ENCODE measurements at places on chromosomes 5 and 9.

GRCh38 chr5:50574121-50574520 lies 92.3 kb upstream of the PARP8 start:
- no peak for DNase-seq

GRCh38 chr9:71646131-71646530 lies 122.2 kb downstream of the CEMIP2 start:
- no peak for DNase-seq

GRCh38 chr5:6377582-6377904 lies 804 bp downstream of the MED10 start:
- no peak for DNase-seq

DNA sequence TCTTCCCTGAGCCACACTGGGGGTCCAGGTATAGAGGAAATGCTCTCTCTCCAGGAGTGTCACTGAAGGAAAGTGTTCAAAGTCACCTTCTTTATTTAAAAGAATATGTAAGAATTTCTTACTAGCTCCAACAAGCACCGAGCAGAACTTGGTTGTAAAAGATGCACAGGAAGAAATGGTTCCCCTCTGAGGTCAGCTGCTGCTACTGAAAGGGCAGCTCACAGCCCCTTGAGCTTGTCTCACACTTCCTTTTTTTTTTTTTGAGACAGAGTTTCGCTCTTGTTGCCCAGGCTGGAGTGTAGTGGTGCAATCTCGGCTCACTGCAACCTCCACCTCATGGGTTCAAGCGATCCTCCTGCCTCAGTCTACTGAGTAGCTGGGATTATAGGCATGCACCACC lies 77.2 kb downstream of the PRRT1B start:
- DNase-seq = no peak

- DNase-seq = no peak
Observed at GRCh38 chr9:4353236-4353635, 53.4 kb upstream of the GLIS3 start.

DNA sequence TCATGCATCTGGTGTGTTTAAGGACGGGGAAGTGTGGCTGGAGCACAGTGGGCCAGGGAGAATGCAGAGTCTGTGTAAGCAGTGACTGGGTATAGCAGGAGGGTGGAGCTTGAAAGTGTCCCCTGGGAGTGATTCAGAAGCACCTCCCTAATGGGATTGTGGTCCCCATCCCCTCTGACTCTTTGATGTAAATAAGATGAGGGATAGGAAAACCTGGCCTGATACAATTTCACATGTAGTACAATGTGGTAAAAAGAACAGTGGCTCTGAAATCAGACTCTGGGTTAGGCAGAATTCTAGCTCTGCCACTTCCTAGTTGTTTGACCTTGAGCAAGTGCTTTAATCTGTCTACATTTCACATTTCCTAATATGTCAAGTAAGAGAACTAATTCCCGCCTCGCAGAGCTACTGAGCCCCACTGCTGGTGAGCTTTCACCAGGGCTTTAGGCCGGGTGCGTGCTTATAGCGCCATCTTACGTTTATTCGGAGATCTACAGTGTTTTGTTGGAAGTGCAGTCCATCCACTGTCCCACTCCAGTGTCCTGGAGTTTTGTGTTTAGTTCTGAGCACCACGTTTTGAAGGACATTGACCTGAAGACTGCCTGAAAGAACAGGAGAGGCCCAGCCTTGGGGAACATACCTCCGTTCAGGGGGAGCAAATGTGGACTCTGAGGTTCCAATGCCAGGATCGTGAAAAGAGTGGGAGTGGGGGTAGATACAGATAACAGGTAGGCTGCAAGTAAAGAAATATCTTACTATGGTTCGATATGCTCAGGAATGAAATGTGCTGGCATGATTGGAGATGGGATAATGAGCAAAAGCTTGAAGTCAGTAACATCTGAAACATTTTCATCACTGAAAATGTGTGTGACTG lies 51.2 kb upstream of the TESK1 start:
- no peak for DNase-seq

GRCh38 chr9:128818839-128819715 lies 777 bp downstream of the ENDOG start:
- no peak for DNase-seq

DNA sequence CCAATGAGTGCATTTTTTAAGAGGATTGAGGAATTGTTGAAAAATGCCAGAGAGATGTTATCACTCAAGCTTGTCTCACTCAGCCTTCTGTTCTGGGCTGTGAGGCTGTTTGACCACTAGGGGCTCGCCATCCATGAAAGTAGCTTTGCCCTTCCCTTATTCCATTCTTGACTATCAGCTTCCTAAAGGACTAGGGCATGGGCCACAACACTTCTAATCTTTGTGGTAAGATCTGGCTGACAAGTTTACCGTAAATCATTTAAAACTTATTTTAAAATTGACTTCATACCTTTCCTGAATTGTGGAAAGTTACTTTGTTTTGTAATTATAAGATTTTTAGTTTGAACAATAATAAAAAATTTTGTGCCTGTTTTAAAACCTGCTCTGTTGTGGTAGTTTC lies 49.5 kb downstream of the TJP2 start:
- no peak for DNase-seq

- no peak for DNase-seq
Observed at GRCh38 chr9:72362118-72362531, 2.9 kb downstream of the ZFAND5 start.
